ENCODE measurements at places on chromosomes 2 and 18.

DNA sequence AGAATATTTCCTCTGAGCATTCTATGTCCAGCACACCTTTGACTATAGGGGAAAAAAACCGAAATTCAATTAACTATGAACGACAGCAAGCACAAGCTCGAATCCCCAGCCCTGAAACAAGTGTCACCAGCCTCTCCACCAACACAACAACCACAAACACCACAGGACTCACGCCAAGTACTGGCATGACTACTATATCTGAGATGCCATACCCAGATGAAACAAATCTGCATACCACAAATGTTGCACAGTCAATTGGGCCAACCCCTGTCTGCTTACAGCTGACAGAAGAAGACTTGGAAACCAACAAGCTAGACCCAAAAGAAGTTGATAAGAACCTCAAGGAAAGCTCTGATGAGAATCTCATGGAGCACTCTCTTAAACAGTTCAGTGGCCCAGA lies 79.4 kb upstream of the FAM117B start:
- DNase-seq: no peak

- no peak for DNase-seq
These were observed 294.6 kb upstream of the SLC14A2 start for GRCh38 chr18:45320724-45321123.

DNA sequence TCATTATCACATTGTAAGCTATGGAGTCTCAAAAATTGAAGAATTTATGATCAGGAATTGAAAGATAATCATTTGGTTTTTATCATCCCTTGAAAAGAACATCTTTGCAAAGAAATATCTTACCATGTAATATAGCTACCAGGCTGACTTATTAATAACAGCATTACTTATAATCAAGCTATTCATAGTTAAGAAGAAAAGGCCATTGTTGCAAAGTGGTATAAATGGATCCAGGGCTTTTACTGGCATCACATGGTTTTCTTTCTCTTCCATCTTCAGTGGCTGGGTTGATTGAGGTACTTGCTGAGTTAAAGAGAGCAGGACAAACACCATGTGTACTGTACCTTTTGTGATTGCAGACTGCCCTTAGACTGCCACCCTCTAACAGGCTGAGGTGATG lies 39.6 kb downstream of the MFSD6 start:
- no peak for DNase-seq

- DNase-seq: no peak
These were observed 39.0 kb downstream of the DSEL start for GRCh38 chr18:67477522-67477921.

DNA sequence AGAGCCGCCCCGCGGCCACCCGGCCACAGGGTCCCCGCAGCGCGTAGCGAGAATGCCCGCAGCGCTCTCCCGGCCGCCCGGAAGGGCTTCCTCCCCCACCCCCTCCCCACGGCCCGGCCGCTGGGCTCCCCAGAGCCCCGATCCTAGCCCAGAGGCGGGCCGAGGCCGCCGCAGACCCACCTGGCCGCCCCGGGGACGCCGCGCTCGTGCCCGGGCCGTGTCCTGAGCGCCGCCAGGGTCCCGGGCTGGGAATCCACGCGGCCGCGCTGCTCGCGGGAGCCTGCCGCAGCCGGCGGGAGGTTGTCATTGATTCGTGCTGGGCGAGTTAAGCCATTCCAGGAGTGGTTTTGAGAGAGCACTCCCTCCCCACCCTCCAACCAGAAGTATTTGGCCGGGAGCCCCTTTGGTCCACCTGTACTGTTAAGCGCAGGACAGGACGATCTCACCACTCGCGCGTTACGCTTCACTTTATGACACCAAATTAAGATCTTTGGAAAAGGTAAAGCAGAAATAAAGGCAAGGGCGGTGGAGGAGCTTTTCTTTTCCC lies 206.4 kb upstream of the SMAD2 start:
- DNase-seq: no peak

DNA sequence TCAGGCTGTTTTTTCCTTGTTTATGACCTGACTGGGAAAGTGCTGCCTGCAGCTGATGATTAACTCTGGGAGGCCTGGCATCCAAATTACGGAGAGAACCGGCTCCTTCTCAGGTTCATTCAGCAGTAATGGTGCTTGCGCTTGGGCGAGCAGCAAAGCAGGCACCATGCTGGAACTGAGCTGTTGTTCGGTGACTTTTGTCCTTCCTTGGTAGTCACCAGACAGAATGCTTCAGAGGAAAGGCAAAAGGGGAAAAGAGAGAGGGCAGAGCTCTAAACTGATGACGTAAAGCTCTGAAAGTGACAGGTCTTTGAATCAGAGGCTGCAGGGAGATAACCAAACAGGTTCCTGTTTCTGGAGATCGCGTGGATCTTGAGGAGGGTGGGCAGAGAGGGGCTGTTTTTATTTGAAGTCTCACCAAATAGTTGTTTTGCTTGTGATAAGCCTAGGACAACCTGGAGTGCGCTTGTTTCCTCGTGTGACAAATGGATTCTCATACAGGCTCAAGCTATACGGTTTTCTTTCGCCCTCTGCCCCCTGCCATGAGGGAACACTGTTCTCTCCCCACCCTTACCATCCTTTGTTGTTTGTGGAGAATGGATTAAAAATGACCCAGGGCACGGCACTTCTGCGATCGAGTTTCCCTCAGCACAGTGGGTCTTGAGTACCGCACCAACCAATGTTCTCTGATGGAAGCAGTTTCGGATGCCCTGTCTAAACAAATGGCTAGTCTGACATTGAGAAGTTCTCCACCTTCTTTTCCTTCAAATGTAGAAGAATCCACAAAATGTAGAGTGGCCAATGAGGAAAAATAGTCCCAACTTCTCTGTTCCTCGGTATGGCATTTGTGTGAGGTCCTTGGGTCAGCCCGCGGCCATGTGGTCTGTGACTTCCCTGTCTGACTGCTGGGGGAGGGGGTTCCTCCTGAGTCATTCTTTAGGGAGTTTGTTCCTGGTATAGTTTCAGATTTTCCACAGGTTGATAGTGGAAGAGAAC lies 1.3 kb downstream of the RASGRP3 start:
- no peak for DNase-seq

- no peak for DNase-seq
These were observed 616.8 kb upstream of the ZEB2 start for GRCh38 chr2:145136702-145137101.

DNA sequence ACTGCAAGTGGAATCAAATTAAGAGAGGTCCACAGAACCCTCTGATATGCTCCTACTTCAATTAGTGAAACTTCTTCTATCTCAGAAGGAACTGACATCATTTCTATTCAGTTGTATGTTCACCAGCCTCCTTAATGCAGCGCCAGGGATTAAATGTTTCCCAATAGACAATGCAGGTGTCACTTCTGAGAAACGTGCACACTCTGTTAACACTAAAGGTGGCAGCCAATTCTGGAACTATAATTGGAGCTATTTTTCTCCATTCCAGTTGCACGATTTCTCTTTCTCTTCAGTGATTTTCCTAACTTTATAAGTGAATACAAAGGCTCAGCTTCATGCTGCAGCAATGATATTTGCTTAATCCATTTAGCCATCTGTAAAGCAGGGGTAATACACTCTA lies 821.9 kb downstream of the TDRD15 start:
- no peak for DNase-seq

DNA sequence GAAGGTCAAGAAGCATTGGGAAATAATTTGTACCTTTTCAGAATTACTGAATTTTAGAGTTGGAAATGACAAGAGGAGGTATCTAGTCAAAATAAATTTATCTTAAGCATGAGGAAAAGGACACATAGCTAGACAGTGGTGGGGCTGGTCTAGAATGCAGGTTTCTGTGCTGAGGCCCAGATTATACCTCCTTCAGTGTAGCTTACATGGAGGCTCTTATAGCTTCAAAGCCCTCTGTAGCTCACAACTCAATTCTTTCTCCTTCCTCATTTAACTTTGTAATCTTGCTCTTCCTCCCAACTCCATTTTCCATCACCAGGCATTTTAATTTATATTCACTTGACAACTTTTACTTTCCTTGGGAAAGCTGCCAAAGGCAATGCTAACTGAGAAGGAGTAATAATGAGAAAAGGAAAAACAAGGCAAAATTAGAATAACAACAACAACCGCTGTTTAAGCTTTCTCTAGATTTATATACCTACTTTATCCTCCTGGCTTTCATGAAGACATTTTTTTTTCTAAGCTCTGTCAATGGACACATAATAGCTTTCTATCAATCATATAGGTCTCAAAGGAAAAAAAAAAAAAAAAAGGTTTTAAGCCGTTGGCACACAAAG lies 58.5 kb downstream of the CLHC1 start:
- DNase-seq: no peak

DNA sequence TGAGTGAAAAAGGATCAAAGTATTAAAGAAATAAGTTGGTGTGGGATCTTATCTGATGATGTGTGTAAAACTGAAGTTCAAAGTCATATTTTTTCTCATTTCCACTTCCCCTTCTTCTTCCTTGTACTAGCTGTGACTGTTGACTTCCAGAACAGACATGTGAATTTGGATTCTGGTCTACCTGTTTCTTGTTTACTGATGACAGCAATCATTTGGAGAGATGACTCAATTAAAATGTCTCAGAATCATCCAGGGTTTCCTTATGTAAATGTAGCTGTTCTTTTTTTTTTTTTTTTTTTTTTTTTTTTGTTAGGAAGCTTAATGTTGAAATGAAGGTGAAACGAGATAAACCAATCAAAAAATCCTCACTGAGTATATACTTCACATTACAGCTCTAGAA lies 819.9 kb upstream of the PIK3C3 start:
- DNase-seq: no peak

GRCh38 chr18:48940854-48941611 lies 9.7 kb downstream of the SMAD7 start:
- DNase-seq: no peak

- DNase-seq: no peak
These were observed 40.8 kb downstream of the RAB10 start for GRCh38 chr2:26074676-26075075.

- DNase-seq: no peak
These were observed 62.1 kb downstream of the LRRFIP1 start for GRCh38 chr2:237689336-237690131.

GRCh38 chr2:159455330-159455918 lies 160.9 kb downstream of the BAZ2B start:
- no peak for DNase-seq

- DNase-seq: no peak
These were observed 20.4 kb downstream of the REV1 start for GRCh38 chr2:99469394-99469793.

- no peak for DNase-seq
These were observed 69.9 kb upstream of the SLC1A4 start for GRCh38 chr2:64919261-64919660.

GRCh38 chr18:58697146-58697545 lies 25.9 kb downstream of the MALT1 start:
- no peak for DNase-seq

DNA sequence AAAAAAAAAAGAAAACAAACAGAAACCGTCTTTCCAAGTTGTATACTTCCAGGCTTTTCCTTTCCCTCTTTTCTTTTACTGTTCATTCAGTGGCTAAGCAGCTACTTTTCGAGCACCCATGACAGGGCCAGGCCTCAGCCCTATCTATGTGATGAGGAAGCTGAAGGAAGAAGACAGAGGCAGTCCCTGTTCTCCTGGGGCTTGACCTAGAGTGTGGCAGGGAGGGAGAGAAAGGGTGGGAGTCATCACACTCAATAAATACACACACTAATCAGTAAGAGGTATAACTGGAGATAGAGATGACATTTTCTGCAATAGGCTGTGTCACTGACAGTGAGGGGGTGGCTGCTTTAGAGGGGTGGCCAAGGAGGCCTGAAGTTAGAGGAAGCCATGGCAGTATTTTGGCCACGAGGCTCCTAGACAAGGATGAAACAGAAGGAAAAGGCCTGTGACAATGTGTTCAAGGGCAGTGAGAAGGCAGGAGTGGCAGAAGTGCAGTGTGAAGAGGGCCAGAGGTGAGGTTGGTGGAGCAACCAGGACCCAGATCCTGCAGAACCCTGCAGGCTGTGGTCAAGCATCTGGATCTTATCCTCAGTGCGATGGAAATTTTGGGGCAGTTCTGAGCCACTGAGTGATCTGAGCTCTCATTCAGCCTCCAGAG lies 131.8 kb upstream of the TTC39C start:
- DNase-seq: no peak

- no peak for DNase-seq
These were observed 544 bp downstream of the LRATD1 start for GRCh38 chr2:14633061-14633460.

DNA sequence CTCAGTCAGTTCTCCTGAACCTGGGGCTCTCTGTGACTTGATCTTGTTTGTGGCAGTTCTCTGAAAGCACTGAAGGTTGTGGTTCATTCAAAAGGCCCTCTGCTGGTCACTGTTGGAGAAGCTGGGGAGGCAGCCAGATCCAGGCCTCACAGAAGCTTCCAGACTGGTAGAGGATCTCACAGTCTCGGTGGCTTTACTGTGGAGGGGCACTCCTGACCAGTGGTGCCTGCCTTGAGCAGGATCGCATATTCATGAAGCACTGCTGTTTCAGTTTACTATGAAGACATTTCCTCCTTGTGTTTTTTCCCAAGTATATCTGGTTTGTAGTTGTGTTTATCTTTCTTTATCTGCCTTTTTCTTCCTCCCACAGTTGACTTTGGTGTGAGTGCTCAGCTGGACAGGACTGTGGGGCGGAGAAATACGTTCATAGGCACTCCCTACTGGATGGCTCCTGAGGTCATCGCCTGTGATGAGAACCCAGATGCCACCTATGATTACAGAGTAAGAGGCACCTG lies 133.9 kb downstream of the MAP4K4 start:
- peak; percentile 52 for DNase-seq

All from NCI-H446 (cell line).